Putamen (tissue), 1 donor: ENCODE measurements at places on chromosomes 13 and 19.

- DNase-seq = no peak
Measured at GRCh38 chr19:31074199-31075125, 274.8 kb downstream of the TSHZ3 start.

DNA sequence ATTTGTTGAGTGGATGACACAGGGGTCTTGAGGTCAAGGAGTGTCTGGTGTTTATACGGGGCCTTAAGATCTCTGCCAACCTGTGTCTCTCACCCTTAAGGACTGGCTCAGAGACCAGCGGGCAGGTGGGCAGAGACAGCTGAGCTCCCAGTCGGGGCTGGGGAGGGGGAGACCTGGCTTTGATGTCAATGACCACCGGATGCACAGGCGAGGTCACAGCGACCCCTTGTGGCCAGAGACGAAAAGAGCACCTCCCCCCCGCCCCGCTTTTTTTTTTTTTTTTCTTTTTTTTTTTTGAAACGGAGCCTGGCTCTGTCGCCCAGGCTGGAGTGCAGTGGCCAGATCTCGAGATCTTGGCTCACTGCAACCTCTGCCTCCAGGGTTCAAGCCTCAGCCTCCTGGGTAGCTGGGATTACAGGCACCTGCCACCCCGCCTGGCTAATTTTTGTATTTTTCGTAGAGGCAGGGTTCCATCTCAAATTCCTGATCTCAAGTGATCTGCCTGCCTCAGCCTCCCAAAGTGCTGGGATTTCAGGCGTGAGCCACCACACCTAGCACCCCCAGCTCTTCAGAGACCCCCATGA is 12.1 kb upstream of the KLK14 start:
- no peak for DNase-seq

DNA sequence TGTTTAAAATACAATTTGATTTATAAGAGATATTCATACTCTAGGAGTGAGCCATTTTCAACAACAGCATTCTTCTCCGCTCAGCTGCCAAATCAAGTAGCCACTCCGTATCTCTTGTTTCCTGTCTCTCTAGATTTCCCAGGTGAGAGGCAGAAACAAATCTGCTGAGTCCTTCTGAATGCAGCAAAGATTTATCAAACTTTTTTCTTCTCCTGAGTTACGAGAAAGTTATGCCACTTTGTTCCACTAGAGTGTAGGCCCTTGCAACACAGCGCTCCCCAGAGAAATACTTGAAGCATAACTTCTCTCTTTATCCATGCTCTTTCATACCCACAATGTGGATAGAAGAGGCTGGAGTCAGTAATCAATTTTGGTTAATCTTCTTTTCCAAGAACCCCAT is 1960.8 kb downstream of the OLFM4 start:
- DNase-seq = no peak

GRCh38 chr19:12884926-12885748 is 1.9 kb downstream of the KLF1 start:
- DNase-seq = peak; percentile 32

DNA sequence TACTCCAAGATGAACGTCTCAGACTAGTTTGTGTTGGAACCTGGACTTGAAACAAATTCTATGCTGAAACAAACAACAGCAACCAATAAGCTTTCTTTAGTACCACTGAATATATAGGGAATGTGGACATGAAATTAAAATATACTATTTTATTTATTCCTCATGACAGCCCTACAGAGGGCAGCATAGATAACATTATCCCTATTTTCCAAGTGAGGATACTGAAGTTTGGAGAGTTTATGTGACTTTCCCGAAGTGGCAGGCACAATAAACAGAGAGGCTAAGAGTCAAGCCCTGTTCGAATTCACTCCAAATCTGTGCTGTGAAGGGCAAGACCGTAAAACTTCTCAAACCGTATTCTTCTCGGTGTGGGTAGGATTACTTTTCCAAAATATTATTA is 509.9 kb upstream of the GPC6 start:
- DNase-seq = no peak

DNA sequence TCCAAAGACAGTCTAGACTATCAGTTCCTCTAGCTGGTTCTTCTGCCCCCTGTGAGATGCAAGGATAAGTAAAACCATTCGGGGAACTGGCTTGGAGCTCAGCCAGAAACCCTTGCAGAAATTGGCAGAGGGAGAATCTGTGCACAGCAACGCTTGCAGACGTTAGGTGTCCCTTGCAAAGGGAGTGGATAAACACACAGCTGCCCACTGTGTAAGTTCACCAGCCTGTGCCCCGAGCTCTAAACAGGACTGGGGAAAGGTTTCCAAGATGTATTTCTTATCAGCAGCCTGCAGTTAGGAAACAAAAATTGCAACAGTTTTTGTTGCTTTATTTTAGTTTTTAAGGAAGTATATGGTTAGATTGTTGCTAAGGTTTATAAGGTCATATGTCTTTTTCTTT is 19.0 kb upstream of the ADGRE1 start:
- DNase-seq = no peak

DNA sequence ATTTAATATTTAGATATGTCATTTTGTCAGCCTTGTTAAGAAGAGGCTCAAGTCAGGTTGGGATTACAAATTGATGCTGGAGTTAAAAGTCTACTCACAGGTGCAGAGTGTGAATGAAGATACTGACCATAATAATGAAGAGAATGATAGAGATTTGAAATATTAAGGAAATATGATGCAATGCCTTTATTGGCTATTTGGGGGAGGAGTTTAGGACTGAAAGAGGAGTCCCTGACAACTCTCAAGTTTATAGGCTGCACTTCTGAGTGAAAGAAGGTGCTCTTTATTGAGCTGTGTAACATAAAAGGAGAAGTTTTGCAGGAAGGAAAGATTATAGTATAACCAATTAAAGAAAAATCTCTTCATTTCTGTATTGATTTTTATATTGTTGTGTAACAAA is 827.7 kb upstream of the PCDH9 start:
- DNase-seq = no peak

DNA sequence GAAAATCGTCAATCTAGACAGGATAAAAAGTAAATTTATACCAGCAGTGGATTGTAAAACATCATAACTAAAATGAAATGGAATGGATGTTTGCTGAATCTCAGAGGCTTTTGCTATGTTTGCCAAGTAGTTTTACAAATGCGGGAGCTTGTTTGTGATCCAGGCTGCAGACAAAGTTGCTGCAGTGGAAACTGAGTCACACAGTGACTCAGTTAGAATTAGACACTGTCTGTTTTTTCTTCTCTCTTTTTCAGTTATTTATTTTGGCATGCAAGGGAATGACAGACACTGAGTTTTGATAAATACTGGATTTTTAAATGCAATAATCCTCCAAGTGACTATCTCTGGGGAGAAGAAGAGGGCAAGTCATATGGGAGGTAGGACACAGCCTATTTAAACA is 4.6 kb upstream of the PNMA8A start:
- no peak for DNase-seq
